ENCODE measurements at places on chromosomes 3 and 15.
A peak's percentile ranks its signal among the peaks of the same experiment; 100 is the strongest.

- no peak for DNase-seq
Measured at GRCh38 chr3:18847583-18848197, 300.6 kb upstream of the KCNH8 start.

GRCh38 chr3:35617370-35617769 lies 22.0 kb upstream of the ARPP21 start:
- DNase-seq: no peak

DNA sequence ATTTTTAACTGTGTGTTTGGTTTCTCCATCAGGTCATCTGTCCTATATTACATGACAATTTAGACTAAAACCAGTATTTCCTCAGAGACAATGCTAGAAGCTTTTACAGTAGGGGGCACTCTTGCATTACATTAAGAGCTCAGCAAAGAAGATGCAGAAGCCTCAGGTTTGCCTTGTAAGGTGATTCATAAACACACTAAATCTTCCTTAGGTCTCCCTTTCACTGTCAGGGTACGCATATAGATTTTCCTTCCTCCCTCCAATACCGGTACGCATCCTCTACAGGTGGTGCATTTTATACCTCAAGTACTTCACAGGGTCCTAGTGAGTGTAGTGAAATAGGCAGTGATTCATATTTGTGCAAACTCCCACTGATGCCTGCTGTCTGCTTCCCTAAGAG lies 46.5 kb downstream of the CD86 start:
- no peak for DNase-seq

DNA sequence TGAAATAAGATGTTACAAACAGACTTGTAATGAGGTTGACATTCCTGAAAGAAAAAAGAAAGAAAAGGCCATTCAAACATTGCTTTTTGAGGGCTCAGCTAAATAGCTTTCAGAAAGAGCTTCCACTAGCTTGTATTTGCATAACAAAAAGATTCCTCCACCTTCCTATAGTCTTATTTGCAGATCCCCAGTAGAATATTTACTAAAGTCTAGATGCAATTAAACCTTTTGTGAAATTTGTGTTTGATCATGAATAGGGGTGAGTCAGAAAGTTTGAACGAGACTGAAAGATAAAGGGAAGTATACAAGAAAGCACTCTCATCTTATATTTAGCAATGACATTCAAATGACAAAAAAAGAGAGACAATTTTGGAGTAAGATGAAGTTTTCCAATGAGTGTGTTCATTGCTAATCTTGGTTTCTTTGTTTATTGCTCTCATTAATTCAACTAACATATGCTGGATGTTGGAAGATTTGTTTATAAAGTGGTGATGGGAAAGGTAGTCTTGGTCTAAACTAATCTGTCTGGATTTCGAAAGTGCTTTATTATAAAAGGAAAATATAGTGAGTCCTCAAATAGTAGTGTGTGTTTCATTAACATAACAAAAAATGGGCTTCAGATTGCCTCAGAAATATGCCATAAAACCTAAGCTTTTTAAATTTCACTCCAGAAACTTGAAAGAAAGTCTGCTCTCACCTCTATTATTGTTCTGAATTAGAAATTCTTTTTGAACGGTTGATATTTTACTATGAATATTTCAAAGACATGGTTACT lies 9.1 kb upstream of the CADPS start:
- no peak for DNase-seq

DNA sequence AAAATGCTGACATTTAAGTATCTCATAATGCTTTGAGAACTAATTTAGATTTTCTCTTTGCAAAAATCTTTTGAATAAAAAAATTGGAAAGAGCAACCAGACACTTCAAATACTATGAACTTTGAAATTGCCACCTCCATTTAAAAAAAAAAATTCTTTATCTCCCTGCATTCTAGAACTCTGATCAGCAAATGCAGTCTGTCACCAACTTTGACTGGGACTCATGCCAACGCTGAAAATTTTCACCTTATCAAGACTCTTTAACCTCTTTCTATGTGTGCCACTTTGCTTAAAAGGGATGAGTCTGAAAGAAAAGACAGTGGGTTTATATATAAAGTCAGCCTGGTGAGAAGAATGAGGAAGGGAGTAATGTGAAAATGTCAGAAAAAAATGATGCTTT lies 191.2 kb upstream of the ARPP21 start:
- DNase-seq: no peak

DNA sequence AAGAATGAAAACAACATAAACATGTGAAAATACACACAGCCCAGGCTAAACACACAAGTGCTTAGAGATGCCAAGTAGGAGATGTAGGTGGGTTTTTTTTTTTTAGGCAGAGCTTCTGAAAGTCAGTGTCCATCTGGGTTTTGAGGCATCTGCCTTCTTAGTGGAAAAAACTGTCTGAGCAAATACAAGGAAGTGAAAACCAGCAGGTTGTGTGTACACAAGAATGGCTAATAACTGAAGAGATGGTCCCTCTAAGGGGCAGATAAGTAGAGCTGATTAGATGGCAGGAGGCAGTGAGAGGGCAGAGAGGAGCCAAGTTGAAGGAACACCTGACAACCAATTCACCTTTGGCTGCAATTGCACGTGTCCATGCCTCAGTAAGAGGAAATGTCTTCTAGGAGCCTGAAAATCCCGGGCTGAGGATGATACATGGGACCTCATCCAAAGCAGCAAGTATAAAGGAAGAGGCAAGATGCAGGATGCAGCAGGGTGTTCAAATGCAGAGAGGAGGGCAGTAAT lies 34.9 kb downstream of the CYP19A1 start:
- DNase-seq: no peak

DNA sequence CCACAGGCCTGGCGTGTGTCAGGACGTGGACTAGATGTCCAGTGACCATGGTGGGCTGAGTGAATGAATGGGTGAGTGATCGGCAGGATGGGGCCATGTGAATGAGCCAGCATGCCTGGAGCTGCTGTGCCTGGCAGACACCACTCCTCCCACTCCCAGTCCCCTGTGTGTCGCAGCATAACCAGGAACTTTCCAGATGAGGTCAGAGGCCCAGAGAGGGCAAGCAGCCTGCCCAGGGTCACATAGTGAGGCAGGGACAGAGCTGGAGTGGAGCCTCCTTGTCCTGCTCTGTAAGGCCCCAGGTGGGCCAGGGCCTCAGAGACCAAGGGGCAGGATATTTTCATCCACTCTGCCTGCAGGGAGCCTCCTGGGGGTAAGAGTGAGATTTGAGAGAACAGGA lies 6.4 kb downstream of the IQSEC1 start:
- DNase-seq: no peak

DNA sequence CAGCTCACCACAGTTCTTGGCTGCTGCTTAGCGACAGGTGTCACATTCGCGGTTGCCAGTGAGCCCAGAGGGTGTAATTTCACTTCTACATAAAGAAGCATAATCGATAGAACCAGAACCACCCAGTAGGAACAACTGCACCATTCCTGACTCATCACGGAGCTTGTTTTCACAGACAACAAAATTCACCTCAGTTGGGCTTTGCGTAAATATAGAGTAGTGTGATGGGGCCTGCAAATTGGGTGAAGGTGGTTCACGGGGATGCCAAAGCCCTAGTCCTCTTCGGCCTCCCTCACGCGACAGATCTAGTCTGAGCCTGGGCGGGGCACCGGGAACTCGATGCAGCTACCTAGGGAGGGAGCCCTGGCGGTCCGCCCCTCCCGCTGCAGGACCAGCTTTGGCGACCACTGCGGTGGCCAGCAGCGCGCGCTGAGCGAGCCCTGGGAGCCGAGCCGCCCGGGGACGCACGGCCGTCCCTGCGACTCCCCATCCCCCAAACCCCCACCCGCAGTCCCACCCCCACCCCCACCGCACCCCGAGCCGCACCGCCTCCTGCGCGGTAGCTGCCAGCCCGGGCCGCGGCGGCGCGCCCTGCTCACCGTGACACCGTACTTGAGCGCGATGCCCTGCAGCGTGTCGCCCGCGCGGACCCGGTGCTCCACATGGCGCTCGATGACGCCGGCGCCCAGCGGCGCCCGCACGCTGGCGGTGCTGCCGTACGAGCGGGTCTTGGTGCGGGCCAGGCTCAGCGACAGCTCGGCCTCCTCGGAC lies 519 bp downstream of the LYSMD2 start:
- peak; percentile 40 for DNase-seq

- DNase-seq: no peak
Measured at GRCh38 chr3:59791774-59792308, 742.0 kb upstream of the CFAP20DC start.

GRCh38 chr3:133479895-133480669 lies 80.2 kb downstream of the BFSP2 start:
- no peak for DNase-seq

DNA sequence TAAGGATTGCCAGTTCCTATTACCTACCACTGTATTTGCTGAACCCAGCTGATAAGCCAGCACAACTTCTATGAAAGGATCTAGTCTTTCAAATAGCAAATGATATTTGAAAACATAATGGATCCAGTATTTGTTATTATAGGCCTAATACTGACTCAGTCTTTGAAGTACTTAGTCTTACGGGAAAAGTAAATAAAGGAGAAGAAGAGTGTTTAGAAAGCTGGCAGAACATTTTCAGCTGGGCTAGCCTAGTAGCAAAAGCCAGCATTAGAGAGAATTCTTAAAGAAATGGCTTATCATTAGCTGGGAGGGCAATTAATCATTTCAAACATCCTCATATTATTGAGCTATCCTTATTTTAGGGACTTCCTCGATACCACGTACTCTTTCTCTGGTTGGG lies 101.4 kb upstream of the GOLIM4 start:
- no peak for DNase-seq

- DNase-seq: no peak
Measured at GRCh38 chr15:25939122-25939521, 76.0 kb upstream of the ATP10A start.

DNA sequence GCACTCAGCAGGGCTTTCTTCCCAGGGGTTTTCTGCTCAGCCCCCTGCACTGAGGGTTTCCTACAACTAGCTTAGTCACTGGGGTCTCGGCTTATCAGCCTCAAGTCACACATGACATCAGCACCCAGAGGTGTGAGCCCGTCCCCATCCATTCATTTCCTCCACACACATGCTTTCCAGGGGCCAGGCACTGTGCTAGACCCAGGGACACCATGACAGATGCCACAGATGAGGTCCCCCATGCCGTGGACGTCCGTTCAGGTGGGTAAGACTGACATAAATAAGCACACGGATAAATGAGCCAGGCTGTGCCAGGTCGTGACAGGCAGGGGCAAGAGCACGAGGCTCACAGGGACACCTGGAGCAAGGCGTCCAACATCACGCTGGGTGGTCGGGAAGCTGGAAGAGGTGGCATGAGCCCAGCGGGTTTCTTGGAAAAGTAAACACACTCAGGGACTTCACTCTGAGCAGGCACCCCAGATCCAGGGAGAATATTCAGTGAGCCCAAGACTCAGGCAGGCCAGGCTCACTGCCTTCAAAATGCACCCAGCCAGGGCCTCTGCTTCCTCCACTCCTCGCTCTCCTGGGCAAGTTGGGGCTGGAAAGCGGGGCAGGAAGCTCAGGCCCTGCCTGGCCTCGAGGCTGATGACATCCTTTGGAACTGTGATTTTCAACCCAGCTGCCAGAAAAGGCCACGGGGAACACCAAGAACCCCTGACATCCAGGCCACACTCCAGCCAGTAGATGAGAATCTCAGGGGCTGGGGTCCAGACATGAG lies 139.3 kb downstream of the CHSY1 start:
- no peak for DNase-seq

DNA sequence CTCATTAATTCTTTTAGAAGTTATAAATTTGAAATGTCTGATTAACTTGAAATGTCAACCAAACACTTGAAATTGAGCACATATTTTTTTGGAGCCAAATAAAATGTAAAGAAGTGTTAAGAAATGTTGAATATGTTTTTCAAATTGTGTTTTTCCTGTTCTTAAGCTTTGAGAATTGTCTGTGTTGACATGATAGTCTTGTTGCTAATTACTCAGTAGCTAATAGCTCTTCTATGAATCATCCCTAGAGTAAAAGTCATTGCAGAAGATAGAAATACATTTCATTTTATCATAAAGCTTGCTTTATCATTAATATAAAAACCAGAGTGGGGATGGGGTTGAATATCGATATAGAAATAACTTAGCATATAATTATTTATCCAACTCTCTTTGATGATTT lies 41.9 kb upstream of the ABHD10 start:
- no peak for DNase-seq

DNA sequence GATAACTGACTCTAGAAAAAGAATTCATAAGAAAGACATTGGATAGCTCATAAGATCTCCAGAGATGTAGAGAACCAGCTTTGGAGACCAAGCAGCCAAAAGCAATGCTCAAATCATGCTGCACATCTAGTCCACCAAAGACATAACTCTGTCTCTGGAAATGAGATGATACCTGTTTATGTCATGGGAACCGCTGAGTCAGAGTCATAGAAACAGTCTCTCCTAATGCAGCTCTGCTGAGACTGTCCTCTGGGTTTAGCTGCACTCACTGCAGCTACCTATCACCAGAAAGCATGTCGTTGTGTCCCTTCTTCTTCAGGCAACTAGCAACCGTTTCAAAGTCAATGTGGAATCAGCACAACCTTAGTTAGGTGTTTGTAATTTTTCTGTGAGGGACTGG lies 218.5 kb upstream of the ROBO1 start:
- DNase-seq: no peak

DNA sequence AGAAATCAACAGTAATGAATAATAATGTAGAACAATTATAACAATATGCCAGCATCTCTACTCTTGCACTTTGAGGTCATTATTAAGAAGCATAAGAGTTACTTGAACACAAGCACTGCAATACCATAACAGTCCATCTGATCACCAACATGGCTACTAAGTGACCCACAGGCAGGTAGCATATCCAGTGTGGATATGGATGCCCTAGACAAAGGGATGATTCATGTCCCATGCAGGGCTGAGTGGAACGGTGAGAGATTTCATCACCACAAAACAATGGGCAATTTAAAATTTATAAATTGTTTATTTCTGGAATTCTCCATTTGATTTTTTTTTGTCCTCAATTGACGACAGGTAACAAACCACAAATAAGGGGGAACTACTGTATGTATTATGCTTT lies 107.7 kb upstream of the TSC22D2 start:
- DNase-seq: no peak

GRCh38 chr15:68389936-68390817 lies 41.8 kb downstream of the ITGA11 start:
- DNase-seq: no peak

GRCh38 chr3:123193448-123194101 lies 8.2 kb upstream of the SEC22A start:
- no peak for DNase-seq

GRCh38 chr3:154210986-154211385 lies 89.8 kb downstream of the ARHGEF26 start:
- no peak for DNase-seq

DNA sequence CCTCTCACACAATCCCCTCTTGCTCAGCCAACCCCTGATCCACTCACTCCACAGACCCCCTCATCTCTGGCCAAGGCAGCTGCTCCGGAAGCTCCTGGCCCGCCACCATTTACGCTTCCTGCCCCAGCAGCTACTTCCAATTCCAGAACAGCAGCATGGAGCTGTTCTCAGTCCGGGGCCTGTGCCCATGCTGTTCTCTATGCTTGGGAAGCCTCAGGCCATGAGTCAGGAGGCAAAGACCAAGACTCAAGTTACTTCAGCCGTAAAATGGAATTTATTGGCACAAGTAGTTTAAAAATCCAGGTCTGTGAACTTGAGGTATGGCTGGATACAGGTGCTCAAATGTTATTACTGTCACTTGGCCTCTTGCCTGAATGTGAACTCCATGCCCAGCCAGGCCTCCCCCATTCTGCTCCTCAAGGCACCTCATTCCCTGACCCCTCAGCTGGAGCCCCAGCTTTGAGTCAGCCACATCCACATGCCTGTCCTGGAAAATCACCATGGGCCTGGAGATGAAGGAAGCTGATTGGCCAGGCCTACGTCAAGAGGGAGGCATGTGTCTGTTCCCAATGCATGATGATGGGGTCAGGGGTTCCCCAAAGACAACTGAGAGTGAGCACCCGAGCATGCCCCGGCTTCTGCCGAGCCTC lies 31.4 kb upstream of the CACNA2D2 start:
- DNase-seq: no peak

Data from activated CD8-positive, alpha-beta memory T cell treated with anti-CD3 and anti-CD28 coated beads for 1 hour (primary cell).